CD4-positive, alpha-beta T cell (primary cell): ENCODE measurements at places on chromosomes 6 and 20.

GRCh38 chr20:60727425-60727824, 524.6 kb upstream of the CDH4 start:
- no peak for DNase-seq

- DNase-seq: no peak
Observed at GRCh38 chr6:71106276-71106675, 149.4 kb upstream of the B3GAT2 start.

DNA sequence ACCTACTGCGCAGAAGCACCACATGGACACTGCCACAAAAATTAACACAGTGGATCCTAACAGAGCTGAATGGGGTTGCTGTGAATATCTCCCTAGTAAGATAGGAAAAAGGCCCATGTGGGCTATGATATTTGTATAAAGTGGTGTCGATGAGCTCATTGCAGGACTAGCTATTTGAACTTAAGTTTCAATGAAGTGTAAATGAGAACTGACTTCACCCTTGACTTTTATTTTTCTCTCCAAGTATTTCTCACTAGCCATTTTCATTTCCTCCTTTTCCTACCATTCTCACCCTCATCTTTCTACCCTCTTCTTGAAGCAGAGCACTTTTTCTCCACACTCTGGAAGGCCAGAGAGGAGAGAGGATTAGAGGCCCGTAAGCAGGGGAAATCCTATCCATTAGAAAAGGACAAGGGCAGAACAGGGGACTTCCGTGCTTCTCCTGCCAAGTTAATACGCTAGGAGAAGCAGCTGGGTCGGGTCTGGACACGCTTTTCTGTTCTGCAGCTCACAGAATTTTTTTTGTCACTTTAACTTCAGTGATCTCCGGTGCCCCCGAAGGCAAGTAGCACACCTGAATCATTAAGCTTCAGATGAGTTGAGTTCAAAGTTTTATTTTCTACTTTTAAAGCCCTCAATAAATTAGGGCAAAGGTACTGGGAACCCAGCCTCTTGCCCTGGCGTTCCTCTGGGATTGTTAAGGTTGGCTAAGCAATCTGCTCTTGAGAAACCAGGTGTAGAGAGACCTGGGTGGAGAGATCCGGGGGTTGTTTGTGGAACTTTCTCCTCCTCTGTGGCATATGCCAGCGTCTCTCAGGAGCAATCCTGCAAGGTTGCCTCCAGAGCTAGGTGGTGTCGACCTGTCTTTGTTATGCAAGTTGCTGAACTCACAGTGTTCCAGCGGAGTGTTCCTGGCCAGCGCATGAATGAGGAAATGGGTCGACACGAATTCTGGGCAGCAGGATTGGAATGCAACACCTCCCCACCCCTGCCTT, 56.2 kb upstream of the ARID1B start:
- no peak for DNase-seq

GRCh38 chr6:9428421-9429172, 986.3 kb downstream of the TFAP2A start:
- no peak for DNase-seq

GRCh38 chr6:4133941-4134838, 1.2 kb downstream of the ECI2 start:
- DNase-seq: peak; percentile 35

DNA sequence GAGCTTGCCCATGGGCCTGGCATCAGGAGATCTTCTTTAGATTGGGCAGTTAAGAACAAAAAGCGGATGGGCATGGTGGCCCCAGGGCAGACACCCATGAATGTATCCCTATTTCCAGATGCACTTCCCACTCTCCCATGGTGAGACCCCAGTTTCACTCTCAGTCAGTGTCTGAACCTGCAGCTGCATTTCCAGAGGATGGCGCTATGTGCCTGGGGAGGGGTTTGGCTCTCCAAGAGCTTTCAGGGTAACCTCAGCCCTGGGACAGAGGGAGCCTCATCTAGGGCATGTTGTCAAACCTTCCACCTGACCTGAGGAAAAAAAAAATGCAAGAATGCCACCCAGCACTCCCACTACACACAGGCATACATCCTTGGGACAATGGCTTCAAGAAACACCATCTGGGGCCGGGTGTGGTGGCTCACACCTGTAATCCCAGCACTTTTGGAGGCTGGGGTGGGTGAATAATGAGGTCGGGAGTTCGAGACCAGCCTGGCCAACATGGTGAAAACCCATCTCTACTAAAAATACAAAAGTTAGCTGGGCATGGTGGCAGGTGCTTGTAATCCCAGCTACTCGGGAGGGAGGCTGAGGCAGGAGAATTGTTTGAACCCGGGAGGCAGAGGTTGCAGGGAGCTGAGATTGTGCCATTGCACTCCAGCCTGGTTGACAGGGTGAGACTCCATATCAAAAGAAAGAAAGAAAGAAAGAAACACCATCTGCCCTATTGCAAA, 1.9 kb downstream of the CST9L start:
- DNase-seq: no peak

- DNase-seq: no peak
Observed at GRCh38 chr6:144555066-144555465, 269.9 kb downstream of the UTRN start.

GRCh38 chr6:51049288-51049982, 230.8 kb downstream of the TFAP2B start:
- DNase-seq: no peak

DNA sequence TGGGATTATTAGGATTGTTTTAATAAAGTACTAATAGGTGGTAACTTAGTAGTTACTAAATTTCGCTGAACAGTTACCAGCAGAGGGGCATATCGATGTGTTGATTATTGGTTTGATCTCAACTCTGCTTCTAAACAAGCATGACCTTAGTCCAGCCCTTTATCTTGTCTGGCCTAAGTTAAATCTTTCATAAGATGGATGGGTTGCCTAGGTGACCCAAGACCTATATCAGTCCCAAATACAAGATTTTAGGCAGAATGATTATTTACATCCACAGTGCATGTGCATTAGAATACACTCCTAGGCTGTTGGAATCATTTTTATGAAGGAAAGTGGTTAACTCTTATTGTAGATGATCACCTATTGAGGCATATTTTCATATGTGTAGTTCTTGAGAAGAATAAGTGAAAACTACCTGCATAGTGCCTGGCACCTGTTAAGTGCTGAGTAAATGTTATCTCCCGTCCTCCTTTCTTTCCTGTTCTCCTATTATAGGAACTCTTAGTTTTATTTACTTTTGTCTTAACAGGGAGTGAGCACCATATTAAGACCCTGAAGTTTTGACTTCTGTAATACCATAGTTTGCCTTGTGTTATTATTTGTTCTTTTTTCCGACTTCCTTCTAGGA, 1.1 kb downstream of the HSF2 start:
- DNase-seq: no peak

DNA sequence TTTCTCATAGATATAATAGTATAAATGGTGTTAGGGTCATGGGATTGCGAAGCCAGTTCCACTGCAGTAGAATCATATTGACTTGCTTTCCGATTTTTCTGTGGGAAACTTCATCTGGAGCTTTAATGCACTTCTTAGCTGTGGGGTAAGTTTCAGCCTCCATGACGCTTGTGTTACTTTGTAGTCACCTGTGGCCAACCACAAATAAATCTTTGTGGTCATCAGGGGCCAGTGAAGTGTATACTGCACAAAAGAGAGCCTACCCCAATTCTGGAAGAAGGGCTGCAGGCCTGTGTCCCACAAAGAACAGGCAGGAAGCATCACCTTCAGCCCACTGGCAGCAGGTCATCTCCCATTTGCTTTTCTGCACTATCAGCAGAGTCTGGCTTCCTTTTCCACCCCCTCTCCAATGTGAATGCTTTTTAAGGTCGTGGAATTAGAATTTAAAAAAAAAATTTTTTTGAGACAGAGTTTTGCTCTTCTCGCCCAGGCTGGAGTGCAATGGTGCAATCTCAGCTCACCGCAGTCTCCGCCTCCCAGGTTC, 32.0 kb downstream of the MTHFD1L start:
- DNase-seq: no peak

DNA sequence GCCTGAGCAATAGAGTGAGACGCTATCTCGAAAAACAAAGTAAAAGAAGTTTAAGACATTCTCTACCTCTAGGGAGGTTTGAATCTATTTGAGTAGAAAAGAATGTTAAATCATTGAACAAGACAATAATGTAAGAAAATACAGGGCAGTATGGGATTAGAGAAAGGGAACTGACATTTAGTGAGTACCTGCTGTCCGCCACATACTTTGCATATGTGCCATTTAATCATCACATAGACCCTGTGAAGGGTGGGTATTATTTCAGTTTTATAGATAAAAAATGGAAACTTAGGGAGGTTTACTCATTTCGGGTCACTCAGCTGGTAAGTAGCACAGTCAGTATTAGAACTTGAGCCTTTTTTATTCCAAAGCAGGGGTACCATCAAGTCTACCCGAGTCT, 31.4 kb downstream of the STK4 start:
- no peak for DNase-seq

DNA sequence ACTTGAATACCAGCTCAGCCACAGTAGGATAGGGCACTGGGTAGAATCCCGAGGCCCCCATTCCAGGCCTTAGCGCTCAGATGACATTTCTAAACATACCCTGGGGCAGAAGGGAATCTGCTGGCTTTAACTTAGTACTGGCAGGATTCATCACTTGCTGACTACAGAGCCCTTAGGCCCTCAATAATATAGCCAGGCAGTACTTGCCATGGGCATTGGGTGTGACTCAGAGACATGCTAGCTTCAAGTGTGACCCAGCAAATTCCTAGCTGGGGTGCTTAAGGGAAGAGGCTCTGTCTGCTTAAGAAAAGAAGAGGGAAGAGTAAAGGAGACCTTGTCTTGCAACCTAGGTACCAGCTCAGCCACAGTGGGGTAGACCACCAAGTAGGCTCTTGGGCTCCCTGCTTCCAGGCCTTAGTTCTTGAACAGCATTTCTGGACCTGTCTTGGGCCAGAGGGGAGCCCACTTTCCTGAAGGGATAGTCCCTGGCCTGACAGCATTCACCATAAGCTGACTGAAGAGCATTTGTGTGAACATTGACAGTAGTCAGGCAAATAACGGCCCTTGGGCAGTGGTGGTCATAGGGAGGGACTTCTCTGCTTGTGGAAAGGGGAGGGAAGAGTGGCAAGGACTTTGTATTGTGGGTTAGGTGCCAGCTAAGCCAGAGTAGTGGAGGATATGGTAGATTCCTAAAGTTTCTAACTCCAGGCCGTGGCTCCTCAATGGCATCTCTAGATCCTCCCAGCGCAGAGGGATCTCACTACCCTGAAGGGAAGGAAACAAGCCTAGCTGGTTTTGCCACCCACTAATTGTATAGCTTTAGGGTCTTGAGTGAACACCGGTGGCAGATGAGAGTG, 48.5 kb upstream of the HACE1 start:
- DNase-seq: no peak

DNA sequence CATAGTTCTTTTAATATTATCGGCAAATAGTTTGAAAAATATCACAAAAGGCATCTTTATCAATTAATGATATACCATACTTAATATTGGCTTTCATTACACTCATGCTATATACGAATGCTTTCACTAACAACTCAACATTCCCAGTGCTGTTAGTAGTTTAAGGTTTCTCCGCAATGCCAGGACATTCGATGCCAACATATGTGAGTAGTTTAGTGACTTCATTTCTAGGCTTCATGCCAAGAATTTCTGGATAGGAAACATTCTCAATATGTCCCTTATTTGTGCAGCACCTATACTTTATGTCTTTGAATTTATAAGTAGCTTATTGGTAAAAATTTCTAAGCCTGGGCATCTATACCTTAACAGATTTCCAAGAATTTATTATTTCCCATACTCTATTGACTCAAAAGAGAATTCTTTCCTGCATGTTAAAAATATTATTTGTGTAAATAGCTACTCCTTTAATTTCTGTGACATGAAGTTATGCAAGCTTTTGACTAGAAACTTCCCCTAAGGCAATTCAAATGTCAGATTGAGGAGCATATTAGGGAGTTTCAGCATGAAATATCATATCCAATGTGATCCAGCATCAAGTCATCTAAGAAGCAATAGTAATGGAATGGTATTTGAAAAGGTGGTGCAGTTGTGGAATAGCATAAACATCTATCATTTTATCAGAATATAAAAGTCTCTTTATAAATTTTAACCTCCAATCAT, 236.0 kb upstream of the STXBP5 start:
- no peak for DNase-seq

GRCh38 chr20:59813126-59813947, 120.1 kb downstream of the SYCP2 start:
- peak; percentile 0 for DNase-seq

DNA sequence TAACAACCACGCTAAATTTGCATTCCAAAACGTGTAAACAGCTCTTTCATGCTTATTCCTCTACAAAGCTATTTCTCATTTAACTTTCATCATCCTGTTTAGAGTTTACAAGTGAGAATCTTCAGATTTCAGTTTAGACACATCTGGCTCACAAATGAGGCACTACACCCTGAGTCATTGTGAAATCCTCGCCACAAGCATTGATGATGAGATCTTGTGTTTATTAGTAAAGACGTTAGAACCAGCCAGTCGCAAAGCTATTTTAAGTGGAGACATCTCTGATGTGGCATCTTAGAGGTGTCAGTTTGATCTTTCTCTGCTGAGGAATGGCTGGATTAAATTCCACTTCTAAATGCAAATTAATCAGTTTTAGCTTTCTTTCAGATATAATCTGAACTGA, 8.3 kb upstream of the ISM1 start:
- no peak for DNase-seq

DNA sequence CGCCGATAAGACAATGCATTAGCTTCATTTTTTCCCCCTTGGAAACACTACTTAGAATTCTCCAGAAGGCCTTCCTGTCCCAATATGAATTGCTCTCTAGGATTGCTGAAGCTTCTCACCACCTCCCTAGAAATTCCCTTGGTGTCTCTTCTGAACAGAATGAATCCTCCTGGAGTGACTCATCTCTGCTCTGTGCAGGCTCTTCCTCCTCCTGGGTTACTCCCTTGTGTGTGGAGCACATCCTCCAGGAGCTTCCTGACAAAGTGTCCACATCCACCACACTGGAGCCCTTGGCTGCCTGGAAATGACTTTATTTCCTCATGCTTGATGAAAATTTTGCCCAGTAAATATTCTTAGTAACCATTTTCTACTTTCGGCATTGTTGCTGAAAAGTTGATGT, 54.4 kb downstream of the DTNBP1 start:
- no peak for DNase-seq

DNA sequence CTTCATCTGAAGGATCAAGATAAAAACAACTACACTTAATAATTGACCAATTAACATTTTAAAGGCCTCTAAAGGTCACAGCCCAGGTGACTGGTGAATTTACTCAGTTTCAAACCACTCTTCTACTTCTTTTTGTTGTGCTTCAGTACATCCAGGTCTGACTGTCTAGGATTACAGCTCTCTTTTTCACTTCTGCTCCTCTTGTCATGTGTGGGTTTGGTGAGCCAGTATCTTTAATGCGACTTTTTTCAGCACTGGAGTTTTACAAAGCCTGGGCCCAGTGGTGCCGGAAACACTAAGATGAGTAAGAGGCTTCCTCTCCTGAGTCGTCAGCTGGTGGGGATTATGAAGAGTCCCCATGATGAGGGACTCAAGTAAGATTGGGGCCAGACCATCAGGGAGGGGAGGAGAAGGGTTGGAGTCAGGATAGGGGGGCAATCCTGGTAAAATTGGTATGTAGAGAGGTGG, 27.0 kb downstream of the HECA start:
- peak; percentile 66 for DNase-seq

DNA sequence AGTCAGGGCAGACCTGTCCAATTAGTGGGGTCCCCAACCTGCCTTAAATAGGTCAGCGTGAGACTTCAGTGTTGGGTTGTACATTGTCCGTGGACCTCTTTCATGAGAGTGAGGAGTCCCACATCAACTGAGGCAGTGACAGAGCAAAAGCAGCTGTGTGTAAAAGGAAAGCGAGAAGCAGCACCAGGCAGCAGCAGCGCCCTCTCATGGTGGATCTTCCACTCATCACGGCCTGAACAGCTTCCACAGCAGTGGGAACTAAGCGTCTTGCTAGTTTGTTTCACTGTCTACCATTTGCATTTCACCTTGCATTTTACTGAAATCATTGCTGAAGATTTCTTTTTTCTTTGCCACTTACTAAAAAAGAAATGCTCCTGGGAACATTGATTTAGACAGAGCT, 333.8 kb downstream of the PKHD1 start:
- no peak for DNase-seq
